ENCODE measurements at places on chromosomes 1 and 21.

GRCh38 chr1:15089258-15089992 lies 64.1 kb upstream of the TMEM51 start:
- DNase-seq: no peak

GRCh38 chr1:216617081-216617875 lies 106.0 kb downstream of the ESRRG start:
- no peak for DNase-seq

DNA sequence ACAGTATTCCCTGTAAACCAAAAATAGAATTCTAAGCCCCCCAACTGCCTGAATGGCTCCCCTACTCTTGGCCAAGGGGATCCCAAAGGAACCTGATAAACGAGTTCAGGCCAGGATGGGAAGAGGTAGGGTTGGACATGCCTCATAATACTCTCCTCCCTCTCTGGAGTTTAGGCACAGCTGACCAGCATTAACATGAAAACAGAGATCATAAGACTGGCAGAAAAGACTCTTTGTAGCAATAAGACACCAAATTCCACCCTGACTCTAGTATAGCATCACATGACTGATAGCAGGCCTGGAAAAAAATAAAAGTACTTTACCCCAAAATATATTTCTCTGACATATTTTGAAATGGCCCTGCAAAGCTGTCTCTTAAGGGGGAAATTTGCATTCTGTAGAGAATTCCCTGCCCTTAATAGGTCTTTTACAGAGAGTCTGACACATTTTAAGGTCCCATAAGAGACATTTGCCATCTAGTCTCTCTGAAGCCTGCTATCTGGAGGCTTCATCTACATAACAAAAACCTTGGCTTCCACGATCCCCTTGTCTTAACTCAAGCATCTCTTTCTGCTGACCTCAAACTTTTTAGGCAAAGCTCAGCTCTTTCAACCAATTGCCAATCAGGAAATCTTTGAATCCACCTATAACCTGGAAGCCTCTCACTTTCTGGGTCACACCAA lies 55.9 kb downstream of the SIK1 start:
- DNase-seq: no peak

- no peak for DNase-seq
Observed at GRCh38 chr21:40512590-40512989, 334.4 kb downstream of the DSCAM start.

DNA sequence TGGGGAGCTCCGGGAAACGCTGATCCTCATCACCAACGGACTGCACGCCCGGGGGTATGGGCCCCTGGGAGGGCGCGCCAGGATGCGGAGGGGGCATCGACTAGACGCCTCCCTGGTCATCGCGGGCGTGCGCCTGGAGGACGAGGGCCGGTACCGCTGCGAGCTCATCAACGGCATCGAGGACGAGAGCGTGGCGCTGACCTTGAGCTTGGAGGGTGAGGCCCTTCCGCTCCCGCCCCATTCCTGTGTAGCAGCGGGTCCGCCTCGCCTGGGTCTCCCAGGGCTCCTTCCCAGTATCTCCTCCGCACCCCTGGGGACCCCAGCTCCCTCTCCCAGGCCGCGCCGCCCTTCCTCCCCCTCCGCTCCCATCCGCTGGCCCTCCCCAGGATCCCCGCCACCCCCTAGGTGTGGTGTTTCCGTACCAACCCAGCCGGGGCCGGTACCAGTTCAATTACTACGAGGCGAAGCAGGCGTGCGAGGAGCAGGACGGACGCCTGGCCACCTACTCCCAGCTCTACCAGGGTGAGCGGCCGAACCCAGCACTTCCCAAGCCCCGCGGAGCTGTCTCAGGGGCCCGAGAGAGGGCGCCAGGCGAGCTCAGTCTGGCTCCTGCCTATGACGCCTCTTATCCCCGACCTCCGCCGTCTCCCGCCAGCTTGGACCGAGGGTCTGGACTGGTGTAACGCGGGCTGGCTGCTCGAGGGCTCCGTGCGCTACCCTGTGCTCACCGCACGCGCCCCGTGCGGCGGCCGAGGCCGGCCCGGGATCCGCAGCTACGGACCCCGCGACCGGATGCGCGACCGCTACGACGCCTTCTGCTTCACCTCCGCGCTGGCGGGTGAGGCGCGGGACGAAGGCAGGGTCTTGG lies 5.0 kb downstream of the HAPLN2 start:
- peak; percentile 60 for DNase-seq

DNA sequence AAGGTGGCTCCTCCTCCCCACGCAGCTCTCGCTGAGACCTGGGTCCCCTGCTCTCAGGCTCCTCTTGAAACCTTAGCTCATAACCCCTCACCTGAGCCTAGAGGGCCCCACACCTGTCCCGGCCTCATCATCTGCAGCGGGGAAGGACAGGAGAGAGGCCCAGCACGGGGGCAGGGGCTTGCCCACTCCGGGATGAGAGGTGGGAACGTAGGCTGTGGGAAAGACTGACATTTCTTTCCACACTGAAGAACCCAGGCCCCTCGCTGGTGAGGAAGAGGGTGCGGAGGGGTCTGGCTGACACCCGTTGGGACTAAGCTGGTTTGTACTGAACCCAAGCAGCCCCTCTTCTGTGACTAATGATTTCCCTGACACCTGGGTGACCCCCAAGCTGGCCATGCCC lies 14.0 kb upstream of the NES start:
- no peak for DNase-seq

- no peak for DNase-seq
Observed at GRCh38 chr1:205438213-205439158, 16.6 kb upstream of the LEMD1 start.

DNA sequence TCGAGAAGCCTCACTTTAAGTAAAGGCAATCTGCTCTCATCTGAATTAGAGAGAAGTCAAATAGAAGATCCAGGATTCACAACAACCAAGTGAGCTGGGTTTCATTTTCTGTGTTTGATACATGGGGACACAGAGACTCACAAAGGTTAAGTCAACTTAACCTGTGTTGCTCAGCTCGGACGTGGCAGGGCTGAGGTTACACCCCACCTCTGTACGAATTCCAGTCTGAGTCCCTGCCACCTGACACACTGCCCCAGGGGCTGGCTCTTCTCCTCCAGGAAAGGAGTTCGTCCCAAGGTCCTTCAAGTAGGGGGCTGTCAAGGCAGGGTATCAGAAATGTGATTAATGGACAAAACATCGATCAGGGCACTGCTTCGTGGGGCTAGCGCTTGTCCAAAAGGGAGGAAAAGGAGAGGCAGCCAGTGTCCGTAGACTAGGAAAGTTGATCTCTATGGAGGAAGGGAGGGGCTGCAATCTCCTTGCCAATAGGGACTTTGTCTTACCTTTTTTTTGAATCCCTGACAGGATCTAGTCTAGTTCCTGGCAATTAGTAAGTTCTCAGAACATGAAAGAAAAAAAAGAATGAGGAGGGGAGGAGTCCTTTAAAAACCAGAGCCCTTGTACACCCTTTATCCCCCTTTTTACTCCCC lies 116.4 kb downstream of the CNIH3 start:
- DNase-seq: no peak

DNA sequence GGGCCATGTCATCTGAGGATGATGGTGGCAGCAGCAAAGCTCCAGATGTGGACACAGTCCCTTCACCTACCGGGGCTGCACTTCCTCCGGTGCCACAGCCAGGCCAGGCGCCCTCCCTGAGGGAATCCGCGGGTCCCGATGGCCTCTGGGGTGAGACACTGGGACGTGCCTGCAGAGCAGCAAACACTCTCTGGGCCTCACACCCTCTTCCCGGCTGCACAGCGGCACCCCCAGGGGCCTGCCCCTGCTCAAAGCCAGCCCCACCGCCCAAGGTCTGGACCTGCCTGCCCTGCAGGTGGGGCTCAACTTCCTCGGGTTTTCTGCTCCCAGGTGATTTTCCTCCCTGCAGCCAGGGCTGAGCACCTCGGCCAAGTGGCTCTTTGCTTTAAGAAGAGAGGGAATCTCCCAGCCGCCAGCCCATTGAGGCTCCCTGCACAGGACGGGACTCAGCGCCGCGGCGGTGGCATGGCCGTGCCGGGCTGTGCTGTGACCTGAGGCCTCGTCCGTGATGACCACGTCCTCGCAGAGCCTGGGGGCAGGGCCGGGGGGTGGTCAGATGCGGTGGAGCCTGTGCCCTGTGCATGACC lies 21.3 kb upstream of the COL18A1 start:
- no peak for DNase-seq

DNA sequence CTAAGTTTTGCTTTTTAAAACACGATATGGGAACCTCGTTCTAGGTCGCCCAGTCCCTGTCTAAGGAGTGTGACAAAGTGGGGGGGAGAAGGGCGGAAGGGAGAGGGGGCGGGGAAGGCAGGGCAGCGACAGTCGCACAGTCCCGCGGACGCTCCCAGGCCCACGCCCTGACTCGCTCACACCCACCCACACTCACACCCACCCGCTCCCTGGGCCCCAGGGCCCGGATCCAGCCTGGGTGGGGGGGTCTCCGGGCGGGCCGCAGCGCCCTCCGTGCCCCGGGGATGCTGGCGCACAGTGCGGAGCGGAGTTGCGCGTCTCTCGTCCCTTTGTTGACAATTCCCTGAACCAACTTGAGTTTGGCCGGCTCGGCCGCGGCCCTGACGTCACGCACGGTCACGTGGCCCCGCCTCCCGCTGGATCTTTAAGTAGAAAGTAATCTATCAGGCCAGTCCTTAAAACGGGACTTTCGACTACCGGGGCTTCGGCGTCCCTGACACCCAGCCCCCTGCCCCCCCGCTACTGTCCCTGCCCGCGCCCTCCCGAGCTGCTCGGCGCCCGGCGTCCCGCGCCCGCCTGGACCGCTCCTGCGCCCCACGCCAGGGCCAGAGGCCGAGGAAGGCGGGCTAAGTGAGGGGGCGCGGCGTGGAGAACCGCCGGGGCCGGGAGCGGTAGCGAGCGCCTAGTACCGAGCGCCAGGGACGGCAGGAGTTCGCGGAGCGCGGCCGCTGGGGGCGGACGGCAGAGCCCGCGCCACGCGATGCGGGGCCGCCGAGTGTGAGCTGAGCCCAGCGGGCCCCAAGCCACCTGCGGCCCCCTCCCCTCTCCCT lies at the start of gene FOXD3:
TSS of gene FOXD3 (plus strand) at position 454 of the 830 bp plus-strand sequence. CDS start 492 bp downstream, outside the sequence.
- peak; percentile 51 for DNase-seq

- no peak for DNase-seq
Observed at GRCh38 chr1:160748878-160749269, 9.8 kb downstream of the SLAMF7 start.

DNA sequence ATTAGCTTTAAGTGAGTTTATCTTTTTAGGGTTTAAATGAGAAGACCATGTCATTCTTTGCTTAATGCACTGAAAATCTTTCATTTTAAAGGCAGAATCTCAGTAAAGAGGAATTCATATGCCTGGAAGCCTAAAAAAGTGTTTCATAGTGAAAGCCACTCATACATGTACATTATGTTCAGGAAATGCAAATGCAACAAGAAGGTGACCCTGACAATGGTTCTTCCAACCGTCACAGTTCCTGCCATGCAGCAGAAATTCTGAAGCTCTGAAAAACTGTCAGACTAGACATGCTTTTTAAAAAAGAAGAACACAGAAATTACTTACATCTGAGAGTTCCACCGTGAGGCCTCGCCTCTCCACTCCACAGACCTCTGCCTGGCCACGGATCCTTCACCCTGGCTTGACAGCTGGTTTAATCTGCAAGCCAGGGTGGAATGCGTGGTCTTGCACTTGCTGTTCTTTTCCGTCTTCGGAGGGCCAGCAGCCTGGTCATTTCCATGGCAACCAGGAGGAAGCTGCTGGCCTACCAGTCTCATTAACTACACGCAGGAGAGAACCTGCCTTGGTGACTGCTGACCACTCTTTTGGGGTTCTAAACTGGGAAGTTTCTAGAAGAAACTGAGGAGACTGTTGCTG lies 41.8 kb upstream of the PAXBP1 start:
- DNase-seq: no peak

GRCh38 chr1:59698386-59698785 lies 116.4 kb upstream of the HOOK1 start:
- no peak for DNase-seq

DNA sequence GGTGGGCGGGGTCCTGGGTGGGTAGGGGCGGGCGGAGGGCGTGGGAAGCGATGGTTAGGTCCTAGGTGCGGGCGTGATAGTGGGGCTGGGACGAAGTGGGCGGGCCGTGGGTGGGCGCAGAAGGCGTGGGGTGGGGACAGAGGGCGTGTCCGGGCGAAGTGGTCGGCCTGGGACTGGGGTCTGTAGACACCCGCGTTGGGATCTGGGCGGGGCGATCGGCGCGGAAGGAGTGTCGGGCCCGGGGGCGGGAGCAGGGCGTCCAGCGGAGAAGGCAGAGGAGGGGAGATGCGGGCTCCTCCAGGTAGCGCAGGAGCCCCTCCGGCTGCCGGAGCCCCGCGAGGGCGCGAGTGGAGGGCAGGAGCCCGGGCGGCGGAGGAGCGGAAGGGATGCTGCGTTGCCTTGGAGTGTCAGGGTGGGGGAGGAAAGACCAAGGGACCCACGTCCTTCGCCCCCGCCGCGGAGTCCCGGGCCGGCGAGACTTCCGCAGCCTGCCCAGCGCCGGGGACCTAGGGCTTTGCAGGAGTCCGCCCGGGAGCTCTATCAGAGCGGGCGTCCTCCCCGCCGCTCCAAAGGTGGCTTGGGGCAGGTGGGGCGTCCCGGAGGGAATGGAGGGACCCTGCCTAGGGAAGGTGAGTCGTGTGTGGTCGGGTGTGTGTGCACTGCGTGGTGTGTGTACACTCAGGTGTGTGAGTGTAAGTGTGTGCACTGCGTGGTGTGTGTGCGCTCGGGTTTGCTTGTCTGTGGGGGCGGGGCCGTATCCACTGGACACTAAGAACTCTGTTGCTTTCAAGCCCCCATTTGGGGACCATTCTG lies 27.0 kb upstream of the PRSS38 start:
- DNase-seq: no peak

DNA sequence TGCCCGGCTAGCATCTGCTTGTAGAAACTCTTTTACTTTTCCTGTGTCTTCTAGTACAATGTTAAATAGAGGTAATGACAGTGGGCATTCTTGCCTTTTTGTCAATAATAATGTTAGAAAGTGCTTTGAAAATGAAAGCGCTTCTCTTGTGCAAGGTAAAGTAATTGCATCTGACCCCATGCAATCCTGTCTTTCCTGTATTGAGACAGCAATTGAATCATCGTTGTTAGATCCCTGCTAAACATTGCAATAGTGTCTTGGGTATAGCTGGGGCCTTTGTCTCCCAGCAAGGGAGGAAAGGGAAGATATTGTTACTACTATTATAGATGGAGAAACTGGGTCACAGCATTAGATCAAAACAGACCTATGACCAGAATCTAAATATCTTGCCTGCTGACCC lies 80.9 kb downstream of the TLR5 start:
- DNase-seq: no peak
